ENCODE measurements at places on chromosomes 2 and 18.
A peak's percentile ranks its signal among the peaks of the same experiment; 100 is the strongest.

DNA sequence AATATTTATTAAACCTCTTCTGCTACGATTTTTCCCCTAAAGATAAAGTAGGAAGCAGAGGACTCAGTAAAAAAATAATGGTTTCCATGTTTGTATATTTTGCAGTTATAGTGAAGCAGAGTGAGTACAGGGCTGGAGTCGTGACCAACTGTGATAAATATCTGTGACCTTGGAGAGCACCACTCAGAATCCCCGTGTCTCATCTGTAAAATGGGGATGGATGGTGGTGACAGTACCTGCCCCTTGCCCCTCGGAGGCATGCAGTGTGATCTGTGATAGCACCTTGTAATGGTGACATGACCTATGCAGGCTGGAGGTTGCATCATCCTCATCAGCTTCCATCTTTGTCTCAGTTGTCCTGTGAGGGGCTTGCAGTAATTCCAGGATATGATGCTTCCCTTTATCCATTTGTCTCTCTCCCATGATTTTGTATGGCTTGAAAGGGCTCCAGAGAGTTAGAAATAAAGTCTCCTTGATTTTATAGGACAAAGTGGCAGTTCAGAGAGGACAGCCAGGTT, 5.5 kb downstream of the TTL start:
- no peak for DNase-seq

- DNase-seq: no peak
These were observed 81.3 kb upstream of the HPCAL1 start for GRCh38 chr2:10221443-10221842.

DNA sequence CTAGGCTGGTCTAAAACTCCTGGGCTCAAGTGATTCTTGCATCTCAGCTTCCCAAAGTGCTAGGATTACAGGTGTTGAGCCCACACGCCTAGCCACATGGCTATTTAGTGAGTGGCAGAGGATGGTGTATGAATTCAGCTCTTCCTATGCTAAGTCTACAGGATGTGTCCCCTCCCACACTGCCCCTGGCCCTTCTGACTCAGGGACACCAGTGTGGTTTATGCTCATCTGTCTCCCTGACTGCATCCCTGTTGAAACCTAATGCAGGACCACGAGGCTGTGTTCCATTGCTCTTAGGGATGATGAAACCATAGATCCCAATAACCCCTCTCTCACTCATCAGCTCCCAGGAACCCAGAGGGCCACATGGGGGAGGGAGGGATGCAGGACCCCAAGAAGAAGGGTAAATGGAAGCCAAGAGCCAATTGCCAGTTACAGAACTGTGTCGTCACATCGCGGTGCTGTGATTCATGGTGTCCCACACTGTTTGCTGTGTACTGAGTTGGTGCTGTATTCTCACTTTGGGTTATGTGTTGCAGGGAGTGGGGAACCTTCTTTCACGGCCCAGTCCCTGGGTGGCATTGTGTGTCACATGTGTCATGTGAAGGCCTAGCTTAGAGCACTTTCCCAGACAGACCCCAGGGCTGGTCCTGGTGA, 102.9 kb upstream of the HAAO start:
- peak; percentile 11 for DNase-seq

GRCh38 chr2:39506215-39506614, 69.1 kb upstream of the MAP4K3 start:
- DNase-seq: no peak

DNA sequence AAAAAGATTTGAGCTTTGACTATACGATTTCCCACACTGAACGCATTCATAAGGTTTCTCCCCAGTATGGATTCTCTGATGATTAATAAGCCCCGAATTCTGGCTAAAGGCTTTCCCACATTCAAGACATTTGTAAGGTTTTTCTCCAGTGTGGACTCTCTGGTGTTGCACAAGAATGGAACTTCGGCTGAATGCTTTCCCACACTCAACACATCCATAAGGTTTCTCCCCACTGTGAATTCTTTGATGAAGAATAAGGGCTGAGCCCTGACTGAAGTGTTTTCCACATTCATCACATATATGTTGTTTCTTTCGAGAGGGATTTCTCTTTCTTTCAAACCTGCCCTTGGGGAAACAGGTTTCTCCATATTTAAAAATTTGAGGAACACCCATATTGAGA, 6.9 kb downstream of the ZNF24 start:
- DNase-seq: no peak

GRCh38 chr2:136347981-136348380, 230.0 kb upstream of the CXCR4 start:
- DNase-seq: no peak

- no peak for DNase-seq
These were observed 63.4 kb upstream of the NEUROD1 start for GRCh38 chr2:181743723-181744031.

DNA sequence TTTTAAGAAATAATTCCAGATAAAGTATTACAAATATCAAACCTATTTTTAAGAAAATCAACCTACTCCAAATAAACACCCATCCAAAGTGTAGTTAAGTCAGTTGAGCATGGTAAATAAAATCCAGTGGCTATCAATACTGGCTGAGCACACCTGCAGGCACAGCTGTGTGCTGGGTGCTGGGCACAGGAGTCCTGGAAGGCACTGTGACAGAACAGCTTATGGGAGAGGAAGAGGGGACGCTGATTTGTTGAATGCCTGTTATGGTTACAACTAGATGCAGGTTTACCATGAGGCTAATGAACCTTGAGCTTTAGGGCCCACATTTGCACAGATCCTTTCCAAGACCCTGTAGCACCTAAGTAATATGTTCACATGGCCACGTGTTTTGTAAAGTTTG, 202.7 kb downstream of the MTX2 start:
- no peak for DNase-seq

DNA sequence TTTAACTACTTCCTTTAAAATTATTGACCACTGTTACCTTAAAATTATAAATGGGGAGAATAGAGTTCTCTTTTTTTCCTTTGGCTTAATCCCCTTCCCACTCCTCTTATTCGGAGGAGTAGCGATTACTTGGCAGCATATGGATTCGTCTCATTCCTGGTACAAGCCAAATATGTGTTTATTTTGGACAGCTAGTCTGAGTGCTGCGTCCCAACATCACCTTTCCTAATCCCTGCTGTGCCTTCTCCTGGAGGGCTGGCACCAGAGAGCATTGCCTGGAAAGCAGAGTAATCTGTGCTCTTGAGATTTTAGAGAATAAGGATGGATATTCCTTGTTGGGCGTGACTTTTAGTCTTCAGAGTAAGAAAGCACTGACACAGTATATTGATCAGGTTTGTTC, 185.6 kb downstream of the AGAP1 start:
- DNase-seq: no peak

DNA sequence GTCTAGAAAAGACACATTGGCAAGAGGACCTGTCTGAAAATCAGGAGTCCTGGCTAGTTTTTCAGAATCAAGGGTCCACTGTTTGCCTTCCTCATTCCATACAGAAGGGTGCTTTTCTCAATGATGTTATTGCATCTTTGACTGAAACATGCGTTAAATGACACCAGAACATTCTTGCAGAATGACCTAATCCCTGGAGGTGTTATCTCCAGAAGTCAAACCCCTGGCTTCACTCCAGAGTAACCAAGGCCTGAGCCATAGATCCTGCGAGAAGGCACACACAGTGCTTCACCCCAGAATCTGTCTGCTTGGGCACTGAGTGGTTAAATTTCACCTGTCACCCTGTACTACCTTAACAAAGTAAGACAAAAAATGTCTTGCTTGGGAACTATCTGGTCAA, 1055.2 kb upstream of the FANCL start:
- no peak for DNase-seq

GRCh38 chr2:177553176-177553884, 160.8 kb downstream of the AGPS start:
- no peak for DNase-seq

- no peak for DNase-seq
These were observed 428.2 kb upstream of the KCNH7 start for GRCh38 chr2:163266772-163267171.

- DNase-seq: no peak
These were observed 310.1 kb downstream of the ALK start for GRCh38 chr2:29611261-29611660.

GRCh38 chr2:82819951-82820350, 1639.1 kb downstream of the SUCLG1 start:
- no peak for DNase-seq

- DNase-seq: no peak
These were observed 171.8 kb downstream of the CAMKMT start for GRCh38 chr2:44533508-44533907.

GRCh38 chr18:49691177-49691608, 122.1 kb downstream of the ACAA2 start:
- no peak for DNase-seq

DNA sequence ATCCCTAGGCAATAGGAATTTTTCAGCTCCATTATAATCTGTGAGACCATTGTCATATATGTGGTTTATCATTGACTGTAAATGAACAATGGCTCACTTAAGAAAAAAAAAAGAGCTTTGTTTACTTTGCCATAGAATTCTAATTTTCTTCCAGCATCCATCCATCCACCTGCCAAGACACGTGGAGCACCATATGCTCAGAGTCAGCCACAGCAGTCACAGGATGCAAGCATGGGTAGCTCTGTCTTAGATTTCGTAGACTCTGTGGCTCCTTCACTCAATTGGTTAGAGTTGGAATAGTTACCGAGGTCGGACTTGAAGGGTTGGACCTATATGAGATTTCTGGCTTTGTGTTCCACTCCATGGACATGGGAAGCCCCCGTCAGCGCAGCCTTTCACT, 75.6 kb downstream of the COA5 start:
- no peak for DNase-seq

- no peak for DNase-seq
These were observed 48.0 kb downstream of the NDUFA10 start for GRCh38 chr2:239977111-239977510.

GRCh38 chr18:13558124-13558523, 168.2 kb downstream of the FAM210A start:
- DNase-seq: no peak

- no peak for DNase-seq
These were observed 4.9 kb upstream of the STK17B start for GRCh38 chr2:196176142-196176738.

DNA sequence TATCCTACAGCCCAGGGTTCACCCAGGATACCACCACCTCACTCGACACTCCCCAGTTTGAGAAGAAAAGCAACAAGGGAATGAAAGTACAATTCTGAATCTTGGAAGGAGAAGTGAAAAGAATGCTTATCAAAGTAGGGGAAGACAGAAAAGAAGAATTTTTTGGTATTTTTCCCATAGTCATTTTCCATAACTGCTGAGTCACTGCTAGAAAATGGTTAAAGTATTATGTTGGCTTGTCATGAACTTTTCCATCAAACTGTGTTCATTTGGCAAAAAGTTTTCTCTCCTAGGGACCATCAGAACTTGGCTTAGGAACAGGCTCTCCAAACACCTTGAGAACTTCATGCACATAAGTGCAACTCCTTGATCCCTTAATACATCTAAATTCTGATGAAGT, 192.0 kb downstream of the BCL11A start:
- no peak for DNase-seq

- no peak for DNase-seq
These were observed 11.6 kb downstream of the VAPA start for GRCh38 chr18:9925369-9925768.

DNA sequence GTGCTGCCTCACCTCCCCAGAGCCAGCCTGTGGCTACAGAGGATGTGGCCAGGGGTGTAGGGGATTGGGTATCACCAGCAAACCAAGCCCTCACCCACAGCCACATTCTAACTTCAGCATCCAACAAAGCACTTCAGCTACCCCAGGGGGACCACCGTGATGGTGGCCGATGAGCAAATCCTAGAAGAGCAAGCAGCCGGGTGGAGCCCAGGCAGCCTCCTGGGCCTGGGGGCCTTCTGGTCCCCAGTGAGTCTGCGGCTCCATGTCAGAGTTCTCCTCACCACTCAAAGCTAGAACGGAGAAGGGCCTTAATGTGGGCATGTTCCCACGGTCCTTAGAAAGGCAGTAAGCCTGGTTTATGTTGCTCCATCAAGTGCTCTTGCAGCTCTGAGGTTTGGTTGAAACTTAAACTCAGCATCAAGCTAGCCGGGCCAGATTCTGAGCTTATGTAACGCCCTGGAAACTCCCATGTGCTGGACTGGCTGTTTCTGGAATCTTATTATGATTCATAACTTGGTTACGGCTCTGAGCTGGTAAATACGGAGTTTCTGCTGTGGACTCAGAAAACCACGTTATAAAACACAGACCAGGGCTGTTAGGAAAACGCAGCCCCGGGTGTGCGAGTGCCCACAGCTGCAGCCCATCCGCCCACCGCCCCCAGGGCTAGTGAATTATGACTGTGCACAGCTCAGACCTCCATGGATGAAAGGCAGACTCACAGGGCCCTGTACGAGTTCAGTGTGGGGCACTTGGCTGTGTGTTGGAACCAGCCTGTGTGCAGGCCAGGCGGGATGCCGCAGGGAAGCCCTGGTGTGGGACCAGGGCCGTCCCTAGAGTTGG, 99.8 kb downstream of the SEPTIN10 start:
- DNase-seq: no peak

DNA sequence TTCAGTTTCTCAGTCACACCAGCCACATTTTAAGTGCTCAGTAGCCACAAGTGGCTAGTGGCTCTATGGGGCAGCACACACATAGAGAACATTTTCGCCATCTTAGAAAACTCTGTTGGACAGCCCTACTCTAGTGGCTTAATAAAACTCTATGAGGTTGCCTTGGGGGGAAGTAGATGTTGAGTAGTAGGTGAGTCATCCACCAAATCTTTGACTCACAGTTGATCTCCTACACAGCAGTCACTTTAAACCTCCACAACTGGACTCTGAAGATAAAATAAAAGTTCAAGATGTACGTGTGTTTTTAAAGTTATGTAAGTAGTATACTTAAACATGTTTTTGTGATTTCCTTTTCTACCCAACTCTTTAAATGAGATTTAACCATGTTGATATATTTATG, 379.0 kb downstream of the SETBP1 start:
- DNase-seq: no peak

DNA sequence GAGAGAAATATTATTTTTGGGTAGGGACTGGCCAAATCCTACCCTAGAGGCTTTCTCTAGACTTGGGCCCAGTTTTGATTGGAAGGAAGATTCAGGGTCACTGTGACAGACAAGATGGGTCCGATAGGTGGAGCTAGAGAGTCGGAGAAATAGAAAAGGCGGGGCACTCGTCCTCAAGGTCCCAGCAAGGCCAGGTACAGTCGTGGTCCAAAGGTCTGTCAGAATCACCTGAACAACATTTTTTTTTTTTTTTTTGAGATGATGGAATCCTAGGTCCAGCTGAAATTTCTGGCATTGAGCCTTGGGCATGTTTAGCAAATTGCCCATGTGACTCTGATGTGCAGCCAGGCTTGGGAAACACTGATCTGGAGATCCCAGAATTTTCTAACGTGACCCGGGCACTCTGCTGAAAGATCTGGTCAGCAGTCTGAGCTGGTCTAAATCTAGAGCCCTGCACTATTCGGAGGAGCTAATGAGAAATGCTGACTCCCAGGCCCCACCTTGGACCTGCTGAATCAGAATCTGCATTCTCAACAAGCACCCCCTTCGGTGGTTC, 23.0 kb upstream of the NTSR2 start:
- peak; percentile 62 for DNase-seq

DNA sequence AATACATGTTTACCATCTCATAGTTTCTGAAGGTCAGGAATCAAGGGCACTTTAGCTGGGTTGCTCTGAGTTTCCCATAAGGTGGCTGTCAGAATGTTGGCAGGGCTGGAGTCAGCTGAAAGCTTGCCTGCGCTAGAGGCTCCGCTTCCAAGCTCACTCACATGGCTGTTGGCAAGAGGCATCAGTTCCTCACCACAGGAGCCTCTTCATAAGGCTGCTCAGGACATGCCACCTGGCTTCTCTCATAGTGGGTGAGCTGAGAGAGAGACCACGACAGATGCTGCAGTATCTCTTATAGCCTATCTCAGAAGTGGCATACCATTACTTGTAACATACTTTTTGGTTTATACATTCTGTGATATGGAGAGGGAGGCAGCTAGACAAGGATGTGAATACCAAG, 7.2 kb downstream of the HADHB start:
- no peak for DNase-seq
